ENCODE measurements at places on chromosomes 4 and X.
A peak's percentile ranks its signal among the peaks of the same experiment; 100 is the strongest.

- DNase-seq: peak; percentile 96
These were observed 55.0 kb upstream of the BMP2K start for GRCh38 chr4:78720994-78721677.

- DNase-seq: no peak
These were observed 3.4 kb downstream of the WFS1 start for GRCh38 chr4:6272863-6273660.

GRCh38 chrX:53474707-53475106 is 40.5 kb upstream of the HSD17B10 start:
- no peak for DNase-seq

- no peak for DNase-seq
These were observed 951.2 kb downstream of the TECRL start for GRCh38 chr4:63458010-63458409.

DNA sequence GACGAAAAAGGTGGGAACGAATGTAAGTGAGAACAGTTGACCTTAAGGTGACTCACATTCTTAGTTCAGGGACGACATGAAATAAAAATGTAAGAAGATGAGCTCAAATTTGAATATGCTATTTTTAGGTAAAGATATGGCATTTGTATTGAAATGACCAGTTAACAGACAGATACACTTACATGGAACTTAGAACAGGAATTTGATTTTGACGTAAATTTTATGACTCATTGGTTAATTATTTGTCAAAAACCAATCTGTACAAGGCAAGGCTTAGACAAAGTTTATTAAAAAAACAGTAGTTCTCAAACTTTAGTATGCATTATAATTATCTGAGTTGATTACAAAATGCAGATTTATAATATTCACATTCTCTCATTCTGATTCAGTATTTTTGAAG is 469.4 kb downstream of the CFAP47 start:
- DNase-seq: no peak

DNA sequence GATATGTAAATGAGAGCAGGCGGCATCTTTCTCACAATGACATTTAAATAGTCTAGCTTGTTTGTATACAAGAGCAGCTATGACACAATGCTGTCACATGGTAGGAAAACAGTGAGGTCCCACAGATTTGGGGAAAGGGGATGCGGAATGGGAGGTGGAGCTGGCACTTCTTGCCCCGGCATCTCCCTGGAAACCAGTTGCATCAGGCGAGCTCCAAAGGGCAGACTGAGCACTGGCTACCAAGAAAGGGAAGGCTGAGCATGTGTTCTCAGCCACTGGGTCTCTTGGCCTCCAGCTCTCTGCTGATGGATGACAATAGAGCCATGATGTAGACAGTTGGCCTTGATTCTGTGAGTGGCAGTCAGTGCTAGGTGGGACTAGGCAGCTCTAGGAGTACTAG is 109.0 kb downstream of the UCHL1 start:
- no peak for DNase-seq

GRCh38 chrX:42944381-42944998 is 166.5 kb upstream of the PPP1R2C start:
- no peak for DNase-seq

- DNase-seq: no peak
These were observed 29.5 kb downstream of the MSL3 start for GRCh38 chrX:11787564-11787963.
